ENCODE measurements at places on chromosomes 3 and 15.
A peak's percentile ranks its signal among the peaks of the same experiment; 100 is the strongest.

DNA sequence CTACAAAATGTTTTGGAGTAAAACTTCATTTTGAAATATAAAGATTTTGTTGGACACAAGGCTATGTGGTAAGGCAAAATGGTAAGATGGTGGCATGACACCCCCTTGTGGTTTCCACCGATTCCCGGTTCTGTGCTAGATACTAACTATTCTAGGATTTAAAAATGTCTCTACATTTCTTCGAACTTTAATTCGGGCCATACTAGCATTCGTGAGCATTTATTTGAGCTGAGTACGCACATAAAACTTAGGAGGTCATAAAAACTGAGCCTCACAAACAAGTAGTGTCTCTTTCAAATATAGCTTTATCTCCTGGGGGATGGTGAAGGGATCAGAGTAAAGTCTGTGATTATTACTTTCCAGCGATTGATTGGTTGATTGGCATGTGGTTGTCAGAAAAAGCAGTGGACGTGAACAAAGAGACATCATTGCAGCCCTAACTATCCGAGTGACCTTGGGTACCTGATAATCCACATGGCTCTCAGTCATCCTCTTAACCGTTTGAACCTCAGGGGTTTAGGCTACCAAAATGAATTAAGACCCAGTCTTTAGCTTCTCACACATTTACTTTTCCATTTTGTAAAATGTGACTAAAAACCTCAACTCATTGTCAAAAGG lies 1.1 kb upstream of the ZNF639 start:
- no peak for DNase-seq

GRCh38 chr3:193874997-193875593 lies 260.9 kb upstream of the HES1 start:
- no peak for DNase-seq

DNA sequence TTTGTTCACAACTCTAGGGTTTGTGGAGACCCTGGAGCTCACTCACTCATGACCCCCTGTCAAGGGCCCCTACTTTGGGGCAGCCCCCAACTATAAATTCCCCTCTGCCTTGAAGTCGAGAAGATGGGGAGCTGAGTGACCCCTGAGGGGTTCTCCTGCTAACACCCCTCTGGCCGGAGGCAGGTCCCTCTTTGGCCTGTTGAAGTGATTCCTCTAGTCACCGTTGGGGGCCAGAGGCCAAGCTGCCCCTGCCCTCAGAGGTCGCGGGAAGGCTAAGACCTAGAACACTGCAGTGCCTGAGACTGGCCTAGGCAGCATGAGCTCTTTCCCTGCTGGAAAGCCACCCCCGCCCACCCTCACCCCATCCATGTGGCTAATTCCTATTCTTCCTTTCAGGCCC lies 15.4 kb upstream of the SKOR1 start:
- no peak for DNase-seq

DNA sequence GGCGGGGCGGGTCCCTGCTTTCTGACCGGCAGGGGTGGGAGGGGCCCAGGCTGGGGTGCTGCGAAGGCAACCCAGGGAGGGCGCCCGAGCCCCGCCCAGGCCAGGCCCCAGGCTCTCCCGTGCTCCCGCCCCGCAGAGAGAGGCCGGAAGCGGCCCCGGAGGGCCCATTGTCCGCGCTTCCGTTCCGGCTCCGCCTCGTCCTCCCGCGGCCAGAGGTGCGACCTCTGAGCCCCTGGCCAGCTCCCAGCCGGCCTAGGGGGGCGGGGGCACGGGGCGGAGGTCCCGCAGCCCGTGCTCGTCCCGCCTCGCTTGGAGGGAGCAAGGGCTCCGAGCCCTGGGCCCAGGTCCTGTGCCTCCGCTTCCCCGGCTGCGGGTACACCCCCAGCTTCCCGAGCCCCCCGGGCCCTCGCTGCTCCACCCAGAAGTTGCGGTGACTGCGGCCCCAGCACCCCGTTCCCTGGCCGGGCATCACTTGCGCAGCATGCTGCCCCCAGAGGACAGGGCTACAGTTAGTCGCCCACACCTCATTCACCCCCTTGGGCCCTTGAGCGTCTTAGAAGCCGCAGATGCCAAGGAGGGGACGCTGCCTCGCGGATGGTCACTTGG lies 20.4 kb upstream of the PLXND1 start:
- DNase-seq, result peak; percentile 67

DNA sequence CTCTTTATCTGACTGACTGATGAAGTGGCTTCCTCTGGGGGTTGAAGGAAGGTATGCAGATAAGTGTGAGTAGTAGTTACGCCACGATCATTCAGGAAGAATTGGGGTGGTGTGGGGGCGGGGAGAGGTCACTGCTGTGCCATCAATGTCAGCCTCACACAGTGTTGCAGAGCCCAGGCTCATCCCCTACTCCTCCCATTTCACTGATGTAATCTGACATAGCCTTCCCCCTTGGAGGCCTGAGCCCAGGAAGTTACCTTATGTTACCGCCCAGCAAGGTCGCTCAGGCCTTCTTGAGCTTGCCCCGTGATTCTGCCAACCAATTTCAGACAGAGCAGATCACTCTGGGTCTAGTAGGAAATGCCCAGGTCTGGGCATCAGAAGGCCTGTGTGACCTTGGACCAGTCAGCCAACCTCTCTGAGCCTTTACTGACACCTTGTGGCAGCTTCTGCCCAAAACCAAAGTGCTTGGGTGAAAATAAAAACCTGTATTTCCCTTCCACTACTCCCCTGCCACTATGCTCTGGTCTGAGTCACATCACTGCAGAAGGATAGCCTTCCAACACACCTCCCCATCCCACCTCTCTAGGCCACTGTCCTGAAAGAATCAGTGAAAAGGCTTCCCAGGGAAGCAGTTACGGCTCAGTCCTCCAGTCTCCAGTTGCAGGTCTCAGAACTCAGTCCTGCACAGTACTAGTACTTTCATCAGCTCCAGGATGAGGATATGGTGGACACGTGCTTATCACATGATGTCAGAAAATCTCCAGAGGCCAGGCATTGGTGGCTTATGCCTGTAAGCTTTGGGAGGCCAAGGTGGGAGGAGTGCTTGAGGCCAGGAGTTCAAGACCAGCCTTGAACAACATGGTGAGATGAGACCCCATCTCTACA lies 28.1 kb upstream of the INSYN1 start:
- no peak for DNase-seq

DNA sequence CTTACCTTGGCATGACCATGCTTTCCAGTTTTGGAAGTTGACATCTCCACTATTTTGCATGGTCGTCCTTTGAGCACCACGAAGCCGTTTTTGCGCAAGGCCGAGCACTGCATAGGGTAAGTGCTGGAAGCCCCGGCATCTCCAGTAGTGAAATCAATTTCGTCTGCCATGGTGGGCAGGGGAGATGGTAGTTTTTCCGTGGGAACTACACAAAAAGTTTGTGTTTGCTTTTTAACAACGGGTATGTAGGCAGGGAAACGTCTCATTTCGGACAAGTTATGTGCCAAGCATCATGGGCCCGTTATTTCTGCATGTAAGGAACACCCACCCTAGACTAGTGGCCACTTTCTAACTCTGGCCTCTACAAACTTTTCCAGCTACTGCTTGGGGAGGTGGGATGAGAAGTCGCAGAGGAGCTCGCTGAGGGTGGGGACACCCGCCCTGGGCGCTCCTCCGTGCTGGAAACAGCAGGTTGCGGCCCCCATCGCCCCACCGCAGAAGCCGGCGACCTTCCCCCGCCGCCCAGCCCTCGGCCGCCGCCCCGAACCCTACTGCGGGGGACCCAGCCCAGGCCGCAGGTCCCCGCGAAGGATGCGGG lies 701 bp downstream of the EIF5A2 start:
- DNase-seq, result no peak

DNA sequence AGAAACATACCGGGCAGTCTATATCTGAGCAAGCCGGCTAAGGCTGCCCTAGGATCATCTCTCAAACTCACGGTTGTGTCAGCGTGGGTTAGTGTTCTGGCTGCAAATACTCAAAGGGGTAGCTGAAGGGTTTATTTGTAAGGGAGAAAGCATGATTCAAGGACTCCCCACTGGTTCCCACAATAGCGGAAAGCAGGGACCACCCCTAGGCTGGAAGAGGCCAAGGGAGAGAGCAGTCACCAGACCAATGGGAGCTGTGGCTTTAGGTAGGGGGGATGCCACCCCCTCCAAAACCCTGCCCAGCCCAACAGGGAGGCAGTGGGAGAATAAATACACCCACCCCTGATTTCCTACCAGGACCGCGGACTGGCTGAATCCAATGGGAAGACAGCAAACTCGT lies 7.3 kb upstream of the LMCD1 start:
- no peak for DNase-seq

GRCh38 chr3:170244576-170244975 lies 22.4 kb downstream of the PRKCI start:
- DNase-seq, result no peak

- no peak for DNase-seq
These were observed 96.1 kb upstream of the RASGRP1 start for GRCh38 chr15:38660738-38661137.

- no peak for DNase-seq
These were observed 4.5 kb downstream of the HDC start for GRCh38 chr15:50260969-50261496.

DNA sequence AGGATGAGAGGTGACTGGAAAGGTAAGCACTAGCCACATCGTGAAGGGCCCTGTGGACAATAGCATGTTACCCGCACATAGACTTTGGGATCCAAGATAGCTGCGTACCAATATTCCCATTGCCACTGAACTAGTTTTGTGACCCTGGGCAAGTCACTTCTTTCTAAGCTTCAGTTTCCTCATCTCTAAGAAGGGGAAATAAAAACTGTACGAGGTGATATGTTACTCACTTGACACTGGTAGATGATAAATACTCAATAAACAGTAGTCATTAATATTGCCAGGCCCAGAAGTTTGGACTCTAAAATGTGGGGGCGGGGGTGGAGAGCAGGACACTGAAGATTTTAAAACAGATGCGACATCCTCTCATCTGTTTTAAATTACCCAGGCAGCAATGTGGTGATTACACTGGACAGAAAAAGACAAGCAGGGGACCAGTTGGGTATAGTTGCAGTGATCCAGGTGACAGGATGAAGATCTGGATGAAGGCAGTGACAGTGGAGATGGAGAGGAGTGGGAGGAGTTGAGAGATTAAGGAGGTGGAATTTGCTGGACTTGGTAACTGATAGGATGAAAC lies 2.5 kb downstream of the ATG7 start:
- no peak for DNase-seq

DNA sequence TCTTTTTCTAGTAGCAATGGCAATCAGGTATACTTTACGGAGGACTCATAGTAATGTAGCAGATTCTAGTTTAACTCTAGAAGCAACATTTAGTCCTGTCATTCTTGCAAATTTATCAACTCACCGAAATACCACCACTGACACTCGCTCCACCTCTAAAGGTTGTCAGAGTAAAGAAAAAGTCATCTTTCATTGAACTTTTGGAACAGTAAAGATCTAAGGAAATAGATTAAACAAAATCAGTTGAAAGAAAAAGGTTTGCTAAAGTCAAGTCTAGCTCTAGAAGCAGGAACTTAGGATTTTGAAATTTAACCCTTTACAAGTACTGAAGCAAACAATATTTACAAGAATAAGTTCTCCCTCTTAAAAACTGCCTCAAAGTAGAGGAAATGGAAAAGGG lies 8.7 kb downstream of the ATP8B4 start:
- no peak for DNase-seq

GRCh38 chr15:65334586-65335231 lies 30.2 kb downstream of the RNU5B-1 start:
- no peak for DNase-seq

DNA sequence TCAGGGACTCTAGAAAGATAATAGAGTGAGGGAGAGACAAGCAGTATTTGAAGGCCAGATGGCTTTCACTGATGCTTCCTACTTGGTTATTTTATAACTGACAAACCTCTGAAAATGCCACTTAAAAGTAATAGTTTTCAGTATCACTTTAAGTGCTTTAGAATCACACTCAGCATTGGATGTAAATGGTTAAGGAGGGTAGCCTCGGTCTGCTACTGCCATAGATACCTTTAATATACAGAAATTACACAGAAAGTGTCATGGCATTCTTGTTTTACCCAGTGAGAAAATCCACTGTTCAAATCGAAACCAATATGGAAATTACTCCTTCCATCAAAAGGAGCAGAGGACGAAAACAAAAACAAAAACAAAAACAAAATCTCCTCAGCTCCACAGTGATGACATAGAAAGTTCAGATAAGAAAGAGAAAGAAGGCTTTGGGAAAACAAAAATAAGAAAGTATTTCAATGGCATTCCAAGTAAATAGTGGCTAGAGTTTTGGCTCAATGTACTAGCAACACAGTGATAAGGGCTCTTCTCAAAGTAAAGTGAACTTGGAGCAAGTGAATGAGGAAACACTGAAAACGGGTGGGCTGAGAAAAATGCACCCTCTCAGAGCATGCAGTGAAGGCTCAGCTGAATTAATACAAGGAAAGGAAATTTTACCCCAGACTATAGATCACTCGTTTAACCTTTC lies 43.2 kb upstream of the CD47 start:
- no peak for DNase-seq

DNA sequence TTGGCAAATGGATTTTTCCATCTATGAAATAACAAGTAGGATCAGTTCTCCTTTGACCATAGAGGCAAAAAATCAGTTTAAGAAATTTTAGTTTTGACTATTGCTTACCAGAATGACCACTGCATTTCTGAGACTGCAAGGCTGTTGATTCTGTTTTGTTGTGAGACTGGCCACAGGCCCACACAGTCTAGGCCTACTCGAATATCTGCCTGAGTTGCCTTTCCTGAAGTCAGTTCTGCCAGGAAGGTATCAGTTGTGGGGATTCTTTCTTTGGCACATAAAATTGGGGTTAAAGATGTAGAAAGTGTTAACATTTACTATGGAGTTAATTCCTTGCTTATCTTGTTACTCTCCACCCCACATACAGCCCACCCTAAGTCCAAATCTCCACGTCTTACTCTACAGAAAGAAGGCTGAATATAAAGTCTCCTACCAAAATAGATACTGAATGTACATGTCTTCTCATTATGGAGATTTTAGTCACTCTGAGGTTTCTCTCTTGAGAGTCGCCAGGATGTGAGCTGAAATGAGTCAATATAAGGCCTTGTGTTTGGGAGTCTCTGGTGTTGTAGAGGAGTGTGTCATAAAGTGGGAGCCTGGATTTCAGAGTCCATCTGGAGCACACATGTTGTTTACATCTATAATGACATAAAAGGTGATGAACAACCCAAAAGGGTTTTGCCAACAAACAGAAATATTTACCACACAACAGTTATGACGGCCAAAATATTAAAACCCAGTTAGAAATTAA lies 45.0 kb upstream of the WWTR1 start:
- DNase-seq, result no peak
